ENCODE measurements at places on chromosomes 12 and 14.

DNA sequence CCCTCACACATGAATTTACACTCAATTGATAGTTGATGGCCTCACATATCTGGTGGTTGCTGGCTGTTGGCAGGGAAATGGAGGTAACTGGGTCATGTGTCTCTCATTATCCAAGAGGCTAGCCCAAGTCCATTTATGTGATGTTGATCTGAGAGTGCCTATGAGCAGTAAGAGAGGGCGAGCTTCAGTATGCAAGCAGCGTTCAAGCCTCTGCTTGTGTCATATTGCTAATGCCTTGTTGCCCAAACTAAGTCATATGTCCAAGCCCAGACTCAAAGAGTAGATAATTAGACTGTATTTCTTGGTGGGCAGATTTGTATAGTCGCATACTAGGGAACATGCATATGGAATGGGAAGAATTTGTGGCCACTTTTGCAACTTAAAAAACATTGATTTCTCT is 83.8 kb upstream of the DACT1 start:
- DNase-seq = no peak

DNA sequence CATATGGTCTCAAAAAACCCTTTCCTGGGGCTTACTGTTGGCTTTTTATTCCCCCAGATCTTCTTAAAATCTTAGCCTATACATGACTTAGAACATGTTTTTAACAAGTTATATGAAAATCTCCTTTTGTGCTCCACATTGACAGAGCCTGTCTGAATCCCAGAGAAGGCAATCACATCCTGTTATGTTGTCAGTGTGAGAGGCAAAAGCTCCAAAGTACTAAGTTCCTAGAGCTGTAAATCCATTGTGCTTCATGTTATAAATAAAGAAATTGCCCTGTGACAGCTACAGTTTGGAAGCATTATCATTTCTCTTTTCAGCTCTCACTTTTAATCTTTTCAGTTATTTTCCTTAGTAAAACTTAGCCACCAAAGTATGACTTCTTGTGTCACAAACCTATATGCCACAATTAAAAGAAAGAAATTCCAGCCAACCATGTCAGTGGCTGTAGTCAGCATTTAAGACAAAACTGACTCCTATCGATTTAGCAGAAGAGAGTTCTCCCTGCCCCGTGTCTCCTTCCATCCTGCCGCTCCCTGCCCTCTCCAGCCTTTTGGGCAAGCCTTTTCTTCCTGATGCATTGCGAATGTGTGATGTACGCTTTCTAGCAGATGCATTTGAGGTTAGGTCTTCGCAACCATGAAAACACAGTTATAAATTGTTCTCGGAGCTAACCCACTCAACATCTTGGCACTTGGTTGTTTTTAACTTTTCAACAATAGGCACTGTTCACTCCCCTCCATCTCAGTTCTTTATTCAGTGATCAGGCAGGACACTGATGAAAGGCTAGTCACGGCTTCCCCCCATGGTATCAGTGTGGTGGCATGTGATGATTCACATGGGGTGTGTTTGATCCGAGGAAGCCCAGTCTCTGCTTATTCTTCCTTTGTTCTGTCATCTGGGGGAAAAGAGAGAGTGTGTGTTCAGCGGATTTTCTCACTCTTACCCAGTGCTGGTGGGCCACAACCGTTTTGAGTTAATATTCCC is 143.5 kb downstream of the SSPN start:
- DNase-seq = no peak

DNA sequence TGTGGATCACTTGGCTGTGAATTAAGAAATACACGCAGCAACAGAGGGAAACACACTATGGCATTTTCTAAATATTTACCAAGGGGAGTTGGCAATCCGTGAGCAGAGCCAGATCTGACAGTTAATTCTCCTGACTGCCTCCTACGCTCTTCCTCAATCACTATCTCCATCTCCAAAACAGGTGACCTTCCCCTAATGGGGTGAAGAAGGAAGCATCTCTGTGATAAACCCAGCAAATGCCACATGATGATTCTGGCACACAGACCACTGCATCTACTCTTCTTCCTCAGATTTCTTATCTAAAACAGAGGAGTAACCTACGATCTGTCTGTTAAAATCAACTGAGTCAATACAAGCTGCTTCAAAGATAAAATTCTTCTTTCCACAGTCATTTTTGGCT is 4.4 kb downstream of the SPTB start:
- DNase-seq = no peak

DNA sequence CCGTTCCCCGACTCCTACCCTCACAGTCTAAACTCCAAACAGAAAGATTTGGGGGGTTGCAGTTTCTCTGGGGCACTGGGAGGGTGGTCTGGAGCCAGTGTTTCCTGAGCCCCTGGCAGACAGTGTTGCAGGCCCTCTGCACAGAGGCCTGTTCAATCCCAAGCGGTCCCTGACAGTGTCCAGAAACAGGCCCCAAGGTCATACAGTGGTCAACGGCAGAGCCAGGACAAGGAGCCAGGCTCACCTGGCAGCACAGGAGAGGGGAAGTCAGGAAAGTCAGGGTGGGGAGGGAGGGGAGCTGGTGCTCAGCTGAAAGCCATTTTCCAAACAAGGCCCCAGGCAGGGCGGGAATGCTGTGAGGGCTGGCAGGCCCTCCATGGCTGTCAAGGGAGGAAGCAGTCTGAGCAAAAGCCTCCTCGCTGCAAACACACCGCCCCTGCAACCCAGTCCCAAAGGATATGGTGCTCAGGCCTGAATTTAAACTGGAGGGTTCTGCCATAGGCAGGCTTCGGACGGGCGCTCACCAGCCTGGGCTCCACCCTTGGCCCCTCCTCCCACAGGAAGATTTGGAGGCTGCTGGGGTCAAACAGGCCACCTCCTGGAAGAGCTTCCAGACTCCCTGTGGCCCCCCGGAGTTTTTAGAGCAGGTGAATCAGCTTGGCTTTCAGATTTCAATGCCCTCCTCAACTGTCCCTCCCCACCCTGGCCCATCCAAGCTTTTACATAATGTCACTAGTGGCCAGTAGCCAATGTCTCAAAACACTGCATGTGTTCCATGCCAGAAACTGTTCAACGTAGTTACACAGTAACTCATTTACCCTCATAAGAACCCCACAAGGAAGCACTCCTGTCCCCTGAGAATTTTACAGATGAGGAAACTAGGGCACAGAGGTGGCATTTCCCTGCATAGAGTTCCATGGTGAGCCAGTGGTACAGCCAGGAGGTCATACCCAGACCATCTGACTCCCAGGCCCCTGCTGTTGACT is 41.5 kb downstream of the CHGA start:
- DNase-seq = no peak

- DNase-seq = no peak
Observed at GRCh38 chr12:83573671-83574070, 887.0 kb downstream of the TMTC2 start.

DNA sequence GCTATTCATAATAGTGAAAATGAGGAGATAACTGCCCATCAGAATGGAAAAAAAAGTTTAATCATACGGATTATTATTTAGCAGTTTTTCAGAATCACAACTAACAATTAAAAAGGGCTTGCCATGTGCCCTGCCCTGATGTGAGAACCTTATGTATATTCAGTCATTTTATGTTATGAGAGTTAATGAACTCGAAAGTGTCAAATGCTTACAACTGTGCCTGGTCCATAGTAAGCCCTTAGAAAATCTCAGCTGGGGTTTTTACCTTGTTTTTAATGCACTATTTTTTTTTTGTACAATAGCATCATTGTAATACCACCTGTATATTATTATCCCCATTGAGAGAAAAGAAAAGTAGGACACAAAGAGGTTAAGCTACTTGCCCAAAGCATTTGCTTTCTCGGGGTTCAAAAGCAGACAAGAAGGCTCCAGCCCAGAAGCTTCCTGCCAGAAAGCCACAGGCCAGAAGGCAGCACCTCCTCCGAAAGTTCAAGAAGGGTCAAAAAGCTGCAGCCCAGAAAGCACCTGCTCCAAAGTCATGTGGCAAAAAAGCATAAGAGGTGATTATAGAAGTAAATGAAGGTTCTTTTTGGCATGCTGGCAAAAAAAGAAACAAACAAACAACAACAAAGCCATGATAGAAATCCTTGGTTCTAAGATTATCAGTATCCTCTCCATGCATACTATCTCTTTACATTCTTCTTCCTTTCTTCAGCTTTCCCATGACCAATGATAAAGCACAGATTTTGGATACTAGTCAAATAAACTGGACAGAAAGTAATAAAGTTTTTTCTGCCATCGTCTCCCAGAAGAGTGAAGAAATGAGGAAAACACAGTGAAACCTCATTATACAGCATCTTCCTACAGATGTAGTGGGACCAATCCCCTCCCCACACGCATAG is 59.1 kb upstream of the NAP1L1 start:
- no peak for DNase-seq

GRCh38 chr12:110531741-110532333 is 29.7 kb downstream of the RAD9B start:
- DNase-seq = no peak

- DNase-seq = no peak
Observed at GRCh38 chr12:10779103-10779502, 23.3 kb downstream of the TAS2R7 start.

- DNase-seq = no peak
Observed at GRCh38 chr12:1425396-1425729, 169.0 kb downstream of the FBXL14 start.

DNA sequence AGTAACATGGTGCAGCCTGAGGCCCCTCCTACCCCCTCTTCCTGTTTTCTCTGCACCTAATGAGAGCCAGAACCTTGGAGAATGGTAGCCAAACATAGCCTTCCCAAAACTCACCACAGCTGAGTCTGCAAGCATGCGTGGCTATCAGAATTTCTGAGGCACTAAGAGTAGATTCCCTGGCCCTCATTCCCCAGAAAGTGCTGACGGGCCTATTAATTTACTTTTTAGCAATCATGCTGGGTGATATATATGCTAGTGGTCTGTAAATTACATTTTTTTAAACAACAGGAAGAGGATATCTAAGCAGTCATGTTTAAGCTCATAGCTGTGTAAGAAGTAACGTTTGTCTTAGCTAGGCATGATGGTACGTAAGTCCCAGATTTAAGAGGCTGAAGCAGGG is 30.4 kb downstream of the KANSL2 start:
- DNase-seq = no peak

DNA sequence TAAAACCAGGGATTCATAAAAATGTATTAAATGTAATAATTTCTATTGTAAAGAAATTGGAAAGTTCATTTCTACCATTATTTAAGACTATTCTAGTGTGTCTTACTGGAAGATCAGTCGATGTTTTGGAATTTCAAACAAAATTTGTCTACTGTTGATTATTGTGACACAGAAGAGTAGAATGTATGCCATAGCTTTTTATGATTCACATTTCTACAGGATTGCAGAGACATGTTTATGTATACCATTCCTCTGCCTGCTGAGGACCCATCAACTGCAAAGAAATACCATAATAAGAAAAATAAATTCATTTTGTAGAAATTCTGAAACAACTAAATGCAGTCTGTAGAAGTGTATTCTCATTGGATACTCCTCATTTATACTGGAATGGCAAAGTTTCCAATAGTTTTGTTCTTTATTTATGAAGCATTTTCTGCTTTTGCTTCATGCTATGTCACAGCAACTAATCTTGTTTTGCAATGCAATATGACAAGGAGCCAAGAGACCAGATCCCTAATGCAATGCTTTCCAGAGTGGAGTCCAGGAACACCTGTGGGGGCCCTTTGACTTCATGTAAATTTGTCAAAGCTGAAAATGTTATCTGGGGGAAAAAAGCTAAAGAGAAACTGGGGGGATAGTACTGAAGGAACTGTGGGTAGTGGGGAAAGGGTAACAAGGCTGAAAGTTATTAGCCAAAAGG is 172.9 kb upstream of the LRIG3 start:
- no peak for DNase-seq

GRCh38 chr12:2160043-2160442 is 107.3 kb downstream of the CACNA1C start:
- no peak for DNase-seq

GRCh38 chr14:37411079-37411735 is 183.8 kb downstream of the FOXA1 start:
- DNase-seq = no peak

- no peak for DNase-seq
Observed at GRCh38 chr12:6018265-6018664, 73.2 kb upstream of the ANO2 start.

DNA sequence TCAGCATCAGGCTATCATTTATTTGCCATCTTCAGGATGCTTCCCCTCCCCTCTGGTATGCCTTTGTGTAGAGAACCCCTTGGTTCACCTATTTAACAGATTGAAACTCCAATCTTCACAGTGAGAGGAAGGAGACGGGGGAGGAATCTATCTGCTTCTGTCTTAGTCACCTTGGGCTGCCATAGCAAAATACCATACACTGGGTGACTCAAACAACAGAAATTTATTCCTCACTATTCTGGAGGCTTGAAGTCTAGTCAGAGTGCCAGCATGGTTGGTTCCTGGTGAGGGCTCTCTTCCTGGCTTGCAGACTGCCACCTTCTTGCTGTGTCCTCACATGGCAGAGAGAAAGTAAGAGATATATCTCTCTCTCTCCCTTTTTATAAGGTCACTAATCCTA is 13.5 kb upstream of the EML1 start:
- no peak for DNase-seq

GRCh38 chr14:31420319-31421111 is at the start of gene HEATR5A:
TSS of gene HEATR5A (minus strand) at chr14:31420550. CDS start at chr14:31402975, 17,575 bp downstream.
- DNase-seq = peak; percentile 80

DNA sequence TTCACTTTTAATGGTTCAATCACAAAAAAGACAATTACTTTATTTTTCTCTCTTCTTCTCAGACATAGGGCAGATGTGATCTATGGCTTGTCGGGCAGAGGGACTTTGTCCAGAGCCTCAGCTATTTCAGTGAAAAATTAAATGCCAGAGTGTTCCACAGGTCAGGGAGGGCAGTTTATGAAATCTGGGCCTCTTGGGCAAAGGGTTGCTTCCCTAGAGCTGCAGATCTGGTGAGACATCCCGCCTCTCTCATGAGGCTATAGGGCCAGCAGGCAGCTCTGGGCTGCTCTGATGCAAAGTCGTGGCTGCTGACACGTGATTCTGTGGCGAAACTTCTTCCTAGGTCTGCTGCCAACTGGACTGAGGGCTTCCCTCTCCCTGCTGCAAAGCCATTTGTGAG is 6.0 kb downstream of the CLMN start:
- DNase-seq = no peak

DNA sequence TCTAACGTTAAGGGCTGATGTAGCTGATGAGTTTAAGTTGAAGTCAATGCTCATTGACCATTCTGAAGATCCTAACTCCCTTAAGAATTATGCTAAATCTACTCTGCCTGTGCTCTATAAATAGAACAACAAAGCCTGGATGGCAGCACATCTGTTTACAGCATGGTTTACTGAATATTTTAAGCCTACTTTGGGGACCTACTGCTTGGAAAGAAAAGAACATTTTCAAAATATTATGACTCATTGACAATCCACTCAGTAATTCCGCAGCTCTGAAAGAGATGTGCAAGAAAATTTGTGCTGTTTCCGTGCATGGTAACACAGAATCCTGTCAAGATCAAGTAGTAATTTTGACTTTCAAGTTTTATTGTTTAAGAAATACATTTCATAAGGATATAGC is 35.0 kb upstream of the NAV3 start:
- DNase-seq = no peak

- no peak for DNase-seq
Observed at GRCh38 chr12:124110372-124110883, 137.4 kb downstream of the ZNF664 start.

DNA sequence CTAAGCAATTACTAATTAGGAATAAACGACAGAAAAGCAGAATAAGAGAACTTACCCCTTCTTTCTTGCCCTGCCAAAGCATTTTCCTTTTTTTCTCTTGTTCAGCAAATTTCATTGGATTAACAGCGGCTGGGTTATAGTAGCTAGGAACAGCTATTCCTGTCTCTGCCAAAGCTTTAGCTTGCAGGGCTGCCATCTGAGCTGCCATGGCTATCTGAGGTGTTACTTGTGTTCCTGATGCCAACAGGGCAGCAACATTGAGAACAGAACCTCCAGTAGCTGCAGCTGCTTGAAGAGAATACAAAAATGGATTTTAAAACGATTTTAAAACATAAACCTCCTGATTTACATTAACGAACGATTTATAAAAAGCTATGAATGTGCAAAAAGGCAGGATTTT is 7.4 kb upstream of the ZCCHC8 start:
- no peak for DNase-seq

Data from stimulated activated CD8-positive, alpha-beta memory T cell treated with anti-CD3 and anti-CD28 coated beads, Interleukin-15, amount 100 ng/mL, for 24 hours (primary cell).